ENCODE measurements at places on chromosomes 1 and 21.

DNA sequence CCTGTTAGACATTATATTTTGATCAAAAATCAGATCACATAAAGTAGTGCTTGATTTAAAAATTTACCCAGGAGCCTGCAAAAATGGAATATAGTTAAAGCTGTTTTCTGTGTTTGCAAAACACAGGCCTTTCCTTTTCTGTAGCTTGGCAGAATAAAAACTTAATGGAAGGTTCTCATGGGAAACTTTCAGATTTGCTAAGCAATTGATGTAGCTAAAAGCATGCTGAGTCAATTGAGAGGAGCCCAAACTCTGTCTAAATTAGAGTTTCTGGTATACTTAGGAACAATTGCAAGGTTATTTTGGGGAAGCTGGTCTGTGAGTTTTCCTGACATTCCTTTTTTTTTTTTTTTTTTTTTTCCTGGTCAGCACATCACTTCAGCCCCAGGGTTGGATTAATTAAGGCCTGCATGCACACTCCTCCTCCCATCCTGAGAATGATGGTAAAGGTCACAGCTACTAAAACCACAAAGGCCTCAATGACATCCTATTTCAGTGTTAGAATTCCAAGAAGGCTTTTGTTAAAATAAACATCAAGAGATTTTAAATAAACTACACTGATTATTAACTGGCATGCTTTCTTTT lies 608.7 kb downstream of the PLPP3 start:
- DNase-seq, result no peak

DNA sequence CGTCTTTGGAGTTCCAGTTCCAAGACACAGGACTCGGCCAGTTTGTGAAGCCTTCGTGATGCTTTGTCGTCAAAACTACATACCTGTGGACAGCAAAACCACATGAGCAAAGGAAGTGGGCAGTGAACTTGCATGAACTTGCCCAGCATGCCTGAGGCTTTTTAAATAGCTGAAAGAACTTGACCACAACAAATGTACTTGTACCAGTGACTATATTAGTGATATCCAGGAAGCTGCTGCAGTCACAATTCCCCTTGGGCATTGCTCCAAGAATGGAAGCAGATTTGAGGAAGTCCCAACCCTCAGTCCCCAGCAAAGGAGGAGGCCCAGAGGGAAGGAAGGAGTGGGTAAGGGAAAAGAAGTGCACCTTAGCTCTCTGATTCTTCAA lies 2.6 kb downstream of the FUCA1 start:
- DNase-seq, result no peak

DNA sequence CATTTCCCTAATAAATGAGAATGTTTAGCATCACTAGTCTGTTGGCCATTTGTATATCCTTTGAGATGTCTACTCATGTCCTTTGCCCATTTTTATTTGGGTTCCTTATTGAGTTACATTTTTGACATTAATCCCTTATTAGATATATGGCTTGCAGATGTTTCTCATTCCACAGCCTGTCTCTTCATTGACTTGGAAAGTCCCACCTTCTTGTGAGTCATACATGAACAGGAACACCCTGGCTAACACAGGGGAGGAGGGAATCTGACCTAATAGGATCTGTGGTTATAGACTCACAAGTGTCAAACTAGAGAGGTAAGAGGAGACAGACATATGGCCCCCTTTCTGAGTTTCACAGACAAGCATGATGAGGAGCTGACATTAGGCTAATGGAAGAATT lies 11.5 kb downstream of the ZP4 start:
- peak; percentile 6 for DNase-seq

DNA sequence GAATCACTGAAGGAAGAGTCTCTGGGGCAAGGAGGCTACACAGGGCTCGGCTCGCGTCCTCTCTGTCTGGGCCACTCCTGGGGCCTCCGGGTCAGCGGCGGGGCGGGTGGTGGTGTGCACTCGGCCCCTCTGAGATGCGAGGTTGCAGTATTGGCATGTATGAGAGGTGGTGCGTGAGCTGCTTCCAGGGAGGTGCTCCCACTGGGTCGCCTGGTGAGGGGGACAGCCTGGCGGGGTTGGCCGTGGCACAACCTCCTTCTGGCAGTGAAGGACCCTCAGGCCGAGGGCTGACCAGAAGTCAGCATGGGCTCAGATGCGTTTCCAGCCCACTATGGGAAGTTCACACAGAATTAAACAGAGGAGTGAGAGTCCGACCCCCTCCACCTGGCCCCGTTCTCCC lies 38.5 kb upstream of the COL18A1 start:
- no peak for DNase-seq

Measured in endodermal cell (in vitro differentiated cells).